Transverse colon (tissue), 4 donors: ENCODE measurements at places on chromosomes 3 and 15. TPM values are rescaled to one million over a fixed set of nuclear protein-coding genes. Genes with fewer than 3 reads are reported as not detected.

The PLA2G4F gene
- 81.8 TPM for total RNA-seq

The VIPR1 gene
- total RNA-seq: 259 TPM

The GRM7 gene
- 0.20 TPM for total RNA-seq

The PLCH1 gene
- 33.4 TPM for total RNA-seq

The CLDN1 gene
- 0.82 TPM for total RNA-seq

The CHDH gene
- total RNA-seq: 114 TPM

The EXD1 gene
- not detected for total RNA-seq

The SMARCC1 gene
- 53.0 TPM for total RNA-seq

DNA sequence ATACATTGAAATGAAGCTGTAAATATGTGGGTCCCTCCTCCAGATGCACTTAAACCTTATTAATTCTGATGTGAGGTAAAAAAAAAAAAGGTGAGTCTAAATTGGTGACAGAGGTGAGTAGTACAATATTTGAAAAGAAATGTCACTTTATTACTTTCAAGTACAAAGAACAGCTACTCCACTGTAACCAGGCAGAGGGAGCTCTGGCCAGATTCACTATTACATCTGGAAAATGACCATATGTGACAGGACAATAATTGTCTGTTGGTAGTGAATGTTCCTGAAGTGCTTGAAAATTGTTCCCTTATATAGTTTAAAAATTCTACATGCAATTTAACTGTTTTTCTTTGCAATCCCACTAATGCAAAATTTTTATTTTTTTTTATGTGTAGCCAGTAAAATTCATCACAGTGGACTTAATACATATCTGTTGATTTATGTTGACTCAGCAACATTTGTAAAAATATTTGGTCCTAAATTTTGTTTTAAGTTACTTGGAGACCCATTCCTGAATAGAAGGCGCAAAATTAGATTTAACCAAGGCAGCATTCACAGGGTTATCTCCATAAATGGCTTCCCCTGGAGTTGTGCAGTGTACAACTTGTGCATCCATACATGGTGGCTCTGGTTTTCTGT is 231.9 kb upstream of the TBC1D5 start:
- peaks cover 18% of the 10 kb centered on the region for H3K4me1 ChIP-seq
- H3K27me3 ChIP-seq: no peaks in the 10 kb centered on the region
- DNase-seq: no peak
- no peak overlapping the region for H3K4me3 ChIP-seq

DNA sequence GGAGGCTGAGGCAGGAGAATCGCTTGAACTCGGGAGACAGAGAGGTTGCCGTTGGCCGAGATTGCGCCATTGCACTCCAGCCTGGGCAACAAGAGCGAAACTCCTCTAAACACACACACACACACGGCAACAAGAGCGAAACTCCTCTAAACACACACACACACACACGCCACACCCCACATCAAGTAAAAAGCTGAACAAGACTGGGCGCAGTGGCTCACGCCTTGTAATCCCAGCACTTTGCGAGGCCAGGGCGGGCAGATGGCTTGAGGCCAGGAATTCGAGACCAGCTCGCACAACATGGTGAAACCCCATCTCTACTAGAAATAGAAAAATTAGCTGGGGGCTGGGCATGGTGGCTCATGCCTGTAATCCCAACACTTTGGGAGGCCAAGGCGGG is 49.0 kb downstream of the HOMER2 start:
- H3K27me3 ChIP-seq: no peaks in the 10 kb centered on the region
- no peak overlapping the region for H3K27ac ChIP-seq
- DNase-seq: no peak
- H3K36me3 ChIP-seq: no peaks in the 10 kb centered on the region
- no peak overlapping the region for H3K4me3 ChIP-seq
- no peaks in the 10 kb centered on the region for H3K4me1 ChIP-seq

DNA sequence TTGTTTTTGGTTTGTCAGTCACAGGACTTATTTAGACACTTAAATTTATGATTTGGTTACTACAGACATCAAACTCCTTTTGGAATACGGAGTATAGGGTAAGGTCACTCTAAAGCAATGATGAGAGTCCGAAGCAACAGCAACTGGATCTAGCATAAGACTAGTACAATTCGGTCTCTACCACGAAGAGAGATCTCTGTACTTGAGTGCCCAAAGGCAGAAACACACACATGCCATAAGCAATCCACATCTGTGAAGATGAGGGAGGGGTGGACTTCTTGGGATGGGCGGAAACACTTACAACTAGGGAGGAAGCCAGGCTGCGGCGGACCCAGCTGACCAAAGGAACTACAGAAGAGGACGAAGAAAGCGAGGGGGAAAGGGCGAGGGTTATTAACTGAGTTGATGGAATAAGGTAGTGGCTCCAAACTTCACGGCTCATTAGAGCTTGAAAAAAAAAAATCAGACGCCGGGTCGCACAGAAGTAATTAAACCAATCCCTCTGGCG is 595 bp downstream of the DPH6 start:
- H3K4me1 ChIP-seq: peaks cover 23% of the 10 kb centered on the region
- peak overlapping the region; percentile 73 for H3K4me3 ChIP-seq
- H3K27ac ChIP-seq: peak overlapping the region; percentile 98

- H3K4me1 ChIP-seq: no peaks in the 10 kb centered on the region
- no peak overlapping the region for H3K27ac ChIP-seq
- no peak overlapping the region for H3K4me3 ChIP-seq
Observed at GRCh38 chr15:71916834-71917233, 106.5 kb downstream of the NR2E3 start.

- H3K4me3 ChIP-seq: no peak overlapping the region
- no peaks in the 10 kb centered on the region for H3K27me3 ChIP-seq
- no peaks in the 10 kb centered on the region for H3K36me3 ChIP-seq
- H3K27ac ChIP-seq: no peak overlapping the region
- no peak for DNase-seq
Observed at GRCh38 chr3:31189330-31189729, 294.9 kb upstream of the GADL1 start.

DNA sequence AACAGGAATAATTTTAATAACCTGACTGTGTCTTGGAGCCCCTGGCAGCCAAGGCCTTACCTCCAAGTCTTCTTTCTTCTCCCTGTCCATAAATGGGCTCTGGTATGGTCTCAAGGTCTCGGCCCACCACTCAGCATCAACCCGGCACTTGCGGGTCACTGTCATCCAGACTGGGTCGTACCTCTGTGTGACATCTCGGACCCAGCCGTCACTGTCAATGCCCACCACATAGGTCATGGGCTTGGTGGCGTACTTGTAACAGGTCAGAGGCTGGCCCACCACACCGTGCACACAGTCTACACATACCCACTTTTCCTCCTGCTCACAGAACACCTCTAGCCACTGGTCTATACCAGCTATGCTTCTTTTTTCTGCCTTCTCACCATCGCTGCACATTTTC is 20.4 kb downstream of the XPC start:
- no peak for DNase-seq
- H3K4me1 ChIP-seq: no peaks in the 10 kb centered on the region
- H3K4me3 ChIP-seq: no peak overlapping the region
- no peaks in the 10 kb centered on the region for H3K27me3 ChIP-seq
- no peak overlapping the region for H3K27ac ChIP-seq

- no peak overlapping the region for H3K27ac ChIP-seq
- no peaks in the 10 kb centered on the region for H3K36me3 ChIP-seq
- no peak overlapping the region for H3K4me3 ChIP-seq
- H3K27me3 ChIP-seq: no peaks in the 10 kb centered on the region
- H3K4me1 ChIP-seq: no peaks in the 10 kb centered on the region
Observed at GRCh38 chr3:25150199-25150598, 277.9 kb upstream of the RARB start.

- DNase-seq: no peak
- H3K4me1 ChIP-seq: peaks cover 3% of the 10 kb centered on the region
- no peaks in the 10 kb centered on the region for H3K27me3 ChIP-seq
- no peaks in the 10 kb centered on the region for H3K36me3 ChIP-seq
Observed at GRCh38 chr3:194824100-194824499, 138.4 kb downstream of the FAM43A start.

GRCh38 chr15:101694261-101694660 is 30.0 kb downstream of the TARS3 start:
- no peaks in the 10 kb centered on the region for H3K27me3 ChIP-seq
- no peak overlapping the region for H3K27ac ChIP-seq
- H3K4me1 ChIP-seq: no peaks in the 10 kb centered on the region
- no peak for DNase-seq

DNA sequence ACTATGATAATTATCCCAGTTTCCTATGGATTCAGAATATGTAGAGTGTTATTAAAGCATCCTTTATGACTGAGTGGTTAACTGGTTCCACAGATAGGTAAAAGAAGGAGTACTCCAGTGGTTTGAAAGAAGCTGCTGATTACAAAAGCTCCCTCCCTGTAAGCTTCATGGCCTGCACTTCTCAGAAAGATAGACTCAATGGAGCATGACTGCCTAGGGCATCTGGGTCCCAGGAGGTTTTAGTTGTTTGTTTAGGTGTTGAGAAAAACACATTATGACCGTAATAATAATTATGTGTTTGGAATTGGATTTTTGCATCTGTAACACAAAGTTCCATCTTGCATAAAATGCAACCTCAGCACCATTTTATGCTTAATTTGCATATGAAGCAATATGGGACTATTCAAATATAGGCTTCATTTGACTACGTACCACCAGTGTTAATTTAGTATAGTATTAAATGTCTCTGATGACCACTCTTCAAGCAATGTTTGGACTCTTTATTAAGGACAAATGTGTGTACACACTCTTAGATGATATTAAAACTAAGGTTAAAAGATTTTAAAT is 121.1 kb downstream of the ROBO2 start:
- no peak overlapping the region for H3K4me3 ChIP-seq
- H3K36me3 ChIP-seq: no peaks in the 10 kb centered on the region
- no peak for DNase-seq
- H3K27ac ChIP-seq: no peak overlapping the region
- no peaks in the 10 kb centered on the region for H3K4me1 ChIP-seq
- H3K27me3 ChIP-seq: no peaks in the 10 kb centered on the region

DNA sequence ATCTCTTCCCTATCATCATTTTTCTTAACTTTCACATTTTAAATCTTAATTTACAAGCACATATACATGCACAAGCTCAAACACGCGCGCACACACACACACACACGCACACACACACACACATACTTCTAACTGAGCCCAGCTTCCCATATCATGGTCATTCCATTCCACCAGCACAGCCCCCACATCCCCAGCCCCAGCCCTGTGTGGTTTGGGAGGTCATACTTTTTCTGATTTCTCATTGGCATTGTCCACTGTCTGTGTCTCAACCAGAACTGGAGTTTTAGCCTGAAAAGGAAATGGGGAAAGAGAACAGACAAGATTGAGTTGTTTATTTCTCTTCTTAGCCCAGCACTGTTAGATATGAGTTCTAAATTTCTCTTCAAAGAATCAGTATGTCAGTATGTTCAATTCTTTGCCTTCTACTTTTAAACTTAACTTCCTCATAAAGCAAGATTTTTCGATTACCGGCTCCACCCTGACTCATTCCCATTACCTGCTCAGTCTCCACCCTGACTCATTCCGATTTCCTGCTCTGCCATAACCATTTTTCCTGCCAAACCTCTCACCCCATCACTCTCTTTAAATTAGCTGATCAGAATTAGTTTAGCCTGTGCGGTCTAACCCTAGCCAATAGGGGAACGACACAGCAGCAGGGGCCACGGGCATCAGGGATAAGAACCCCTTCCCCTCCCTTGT is 6.4 kb downstream of the IQCF1 start:
- no peaks in the 10 kb centered on the region for H3K36me3 ChIP-seq
- H3K27me3 ChIP-seq: no peaks in the 10 kb centered on the region
- no peak for DNase-seq
- H3K4me3 ChIP-seq: no peak overlapping the region
- no peaks in the 10 kb centered on the region for H3K4me1 ChIP-seq
- H3K27ac ChIP-seq: no peak overlapping the region

DNA sequence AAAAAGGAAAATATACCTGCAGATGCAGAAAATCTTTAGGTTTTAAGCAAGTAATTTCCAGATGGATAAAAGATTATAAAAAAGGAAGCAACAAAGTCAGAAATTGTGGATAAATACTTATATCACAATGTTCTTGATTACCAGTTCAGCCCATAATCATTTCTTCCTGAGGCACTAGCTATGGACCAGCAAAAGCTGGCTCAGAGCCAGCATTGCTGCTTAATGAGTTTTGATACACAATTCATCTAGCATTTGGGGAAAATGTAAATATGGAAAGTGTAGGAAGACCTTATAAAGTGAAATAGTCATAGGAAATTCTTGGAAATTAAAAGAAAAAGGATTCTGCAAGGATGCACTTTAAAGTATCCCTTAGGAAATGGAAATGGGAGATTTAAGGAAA is 168.3 kb upstream of the GBE1 start:
- no peak overlapping the region for H3K4me3 ChIP-seq
- H3K27ac ChIP-seq: no peak overlapping the region

DNA sequence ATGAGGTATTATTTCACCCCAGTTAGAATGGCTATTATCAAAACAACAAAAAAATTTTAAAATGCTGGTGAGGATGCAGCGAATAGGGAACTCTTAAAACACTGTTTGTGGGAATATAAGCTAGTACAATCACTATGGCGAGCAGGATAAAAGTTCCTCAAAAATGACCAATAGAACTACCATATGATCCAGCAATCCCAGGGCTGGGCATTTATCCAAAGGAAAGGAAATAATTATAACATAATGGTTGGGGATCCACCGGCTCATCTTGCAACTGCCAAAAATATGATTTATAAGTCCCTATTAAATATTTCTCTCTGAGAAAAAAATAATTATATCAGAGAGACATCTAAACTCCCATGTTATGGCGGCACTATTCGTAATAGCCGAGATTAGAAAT is 127.6 kb upstream of the MME start:
- H3K4me1 ChIP-seq: no peaks in the 10 kb centered on the region
- H3K36me3 ChIP-seq: no peaks in the 10 kb centered on the region
- H3K27me3 ChIP-seq: no peaks in the 10 kb centered on the region
- H3K4me3 ChIP-seq: no peak overlapping the region

DNA sequence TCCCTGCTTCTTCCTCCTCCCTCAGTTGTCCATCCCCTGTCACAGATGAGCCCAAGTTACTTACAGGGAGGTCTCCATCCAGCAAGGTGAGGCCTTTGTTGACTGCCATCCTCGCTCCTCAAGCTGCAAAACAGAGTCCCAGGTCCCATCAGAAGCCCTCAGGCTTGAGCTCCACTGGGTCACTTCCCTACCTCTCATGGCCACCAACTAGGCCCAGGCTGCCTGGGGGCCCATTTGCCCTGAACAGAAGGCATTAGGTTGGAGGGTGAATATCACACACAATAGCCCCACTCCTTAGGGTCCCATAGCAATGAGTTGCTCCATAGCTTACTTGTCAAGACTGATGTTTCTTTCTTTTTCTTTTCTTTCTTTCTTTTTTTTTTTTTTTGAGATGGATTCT is 1.8 kb downstream of the PLIN1 start:
- no peaks in the 10 kb centered on the region for H3K36me3 ChIP-seq
- no peak overlapping the region for H3K27ac ChIP-seq
- H3K4me1 ChIP-seq: peaks cover 14% of the 10 kb centered on the region

DNA sequence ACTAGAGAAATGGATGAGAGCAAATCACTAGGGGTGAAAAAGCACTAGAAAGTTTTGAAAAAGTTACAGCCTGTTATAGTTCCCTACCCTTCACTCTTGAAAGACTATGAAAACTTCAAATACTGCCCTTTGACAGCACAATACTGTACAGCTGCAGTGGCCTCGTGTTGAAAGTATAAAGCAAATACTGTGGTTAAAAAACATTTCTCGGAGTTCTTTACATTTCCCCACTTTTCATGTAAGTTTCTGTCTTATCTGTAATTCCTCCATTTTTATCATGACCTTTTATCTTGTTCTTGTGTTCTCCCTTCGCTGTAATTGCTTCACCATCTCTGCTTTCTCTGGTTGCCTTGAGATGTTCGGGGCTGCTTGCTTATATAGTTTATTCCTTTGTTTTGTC is 423.8 kb upstream of the CFAP20DC start:
- no peak overlapping the region for H3K4me3 ChIP-seq
- no peaks in the 10 kb centered on the region for H3K4me1 ChIP-seq
- H3K27ac ChIP-seq: no peak overlapping the region
- H3K36me3 ChIP-seq: no peaks in the 10 kb centered on the region
- no peaks in the 10 kb centered on the region for H3K27me3 ChIP-seq
- no peak for DNase-seq
